ENCODE measurements at places on chromosomes 1 and 21.

DNA sequence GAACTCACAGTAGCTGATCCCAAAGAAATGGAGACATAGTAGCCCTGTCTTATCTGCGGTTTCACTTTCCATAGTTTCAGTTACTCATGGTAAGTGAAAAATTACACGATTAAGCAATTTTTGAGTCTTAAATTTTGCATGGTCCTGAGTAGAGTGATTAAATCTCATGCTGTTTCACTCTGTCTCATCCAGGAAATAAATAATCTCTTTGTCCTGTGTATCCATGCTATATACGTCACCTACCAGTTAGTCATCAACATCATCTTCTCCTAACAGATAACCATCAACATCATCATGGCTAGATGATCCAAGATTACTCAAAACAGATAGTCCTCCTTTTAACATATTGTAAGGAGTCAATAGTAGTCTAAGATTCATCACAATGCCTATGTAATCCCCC is 1589.3 kb downstream of the BRINP3 start:
- no peak for DNase-seq

- no peak for DNase-seq
Measured at GRCh38 chr1:63023637-63024036, 239.7 kb downstream of the ATG4C start.

GRCh38 chr1:207311888-207312603 is 9.4 kb upstream of the CD55 start:
- DNase-seq = no peak

DNA sequence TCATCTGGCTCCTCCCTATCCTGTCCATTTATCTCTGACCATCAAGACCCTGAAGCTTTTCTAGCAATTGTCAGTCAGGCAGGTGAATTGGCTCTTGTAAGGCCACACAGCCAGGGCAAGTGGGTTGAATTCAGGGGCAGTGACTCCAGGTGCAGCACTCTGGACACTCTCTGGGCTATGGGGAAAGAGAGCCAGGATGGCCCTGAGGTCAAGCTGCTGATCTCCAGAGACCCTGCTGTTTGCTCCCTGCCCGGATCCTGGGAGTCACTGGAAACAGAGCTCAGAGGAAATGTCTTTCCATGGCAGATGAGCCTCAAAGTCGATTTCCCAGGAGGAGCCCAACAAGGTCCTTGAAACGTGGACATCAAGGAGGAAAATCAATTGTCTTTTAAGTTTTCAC is 184.4 kb downstream of the C1orf94 start:
- no peak for DNase-seq

- DNase-seq = no peak
Measured at GRCh38 chr1:56831871-56832693, 12.9 kb upstream of the FYB2 start.

DNA sequence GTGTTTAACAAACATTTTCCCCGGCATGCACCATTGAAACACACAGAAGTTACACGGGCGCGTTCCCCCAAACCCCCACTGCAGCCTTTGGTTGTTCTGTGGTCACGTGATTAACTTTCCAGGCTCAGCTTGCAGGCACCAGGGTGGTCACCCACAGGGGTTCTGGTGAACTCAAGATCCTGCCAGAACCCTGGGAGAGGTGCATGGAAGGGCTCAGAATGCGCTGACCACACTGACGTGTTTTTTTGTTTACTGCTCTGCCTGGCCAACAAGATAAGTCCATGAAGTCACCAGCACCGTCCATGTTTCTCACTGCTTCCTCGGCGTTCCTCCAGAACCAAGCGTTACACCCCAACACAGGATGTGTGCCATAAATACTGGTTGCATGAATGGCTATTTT is 229.5 kb upstream of the VAMP3 start:
- no peak for DNase-seq

- no peak for DNase-seq
Measured at GRCh38 chr1:29062157-29062942, 61.4 kb downstream of the TMEM200B start.

DNA sequence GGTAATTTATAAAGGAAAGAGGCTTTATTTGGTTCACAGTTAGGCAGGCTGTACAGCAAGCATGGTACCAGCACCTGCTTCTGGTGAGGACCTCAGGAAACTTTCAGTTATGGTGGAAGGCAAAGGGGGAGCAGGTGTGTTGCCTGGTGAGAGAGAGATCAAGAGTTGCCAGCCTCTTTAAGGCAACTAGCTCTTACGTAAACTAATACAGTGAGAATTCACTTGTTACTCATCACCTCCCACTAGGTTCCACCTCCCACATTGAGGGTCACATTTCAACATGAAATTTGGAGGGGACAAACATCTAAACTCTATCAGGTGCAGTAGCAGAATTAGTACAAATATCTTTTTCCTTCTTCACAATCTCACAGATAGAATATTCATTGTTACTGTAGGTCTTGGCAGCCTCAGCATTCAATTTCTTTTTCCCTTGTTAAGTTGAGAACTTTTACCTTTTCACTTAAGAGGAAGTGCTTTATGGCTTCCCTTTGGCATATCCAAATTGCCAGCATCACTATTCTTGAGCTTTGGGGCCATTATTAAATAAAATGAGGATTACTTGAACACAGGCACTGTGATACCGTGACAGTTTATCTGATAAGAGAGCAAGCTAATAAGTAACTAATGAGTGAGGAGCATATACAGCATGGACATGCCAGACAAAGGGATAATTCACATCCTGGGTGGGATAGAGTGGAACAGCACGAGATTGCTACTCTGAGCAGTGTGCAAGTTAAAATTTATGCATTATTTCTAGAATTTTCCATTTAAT is 48.4 kb downstream of the MAGI3 start:
- no peak for DNase-seq

DNA sequence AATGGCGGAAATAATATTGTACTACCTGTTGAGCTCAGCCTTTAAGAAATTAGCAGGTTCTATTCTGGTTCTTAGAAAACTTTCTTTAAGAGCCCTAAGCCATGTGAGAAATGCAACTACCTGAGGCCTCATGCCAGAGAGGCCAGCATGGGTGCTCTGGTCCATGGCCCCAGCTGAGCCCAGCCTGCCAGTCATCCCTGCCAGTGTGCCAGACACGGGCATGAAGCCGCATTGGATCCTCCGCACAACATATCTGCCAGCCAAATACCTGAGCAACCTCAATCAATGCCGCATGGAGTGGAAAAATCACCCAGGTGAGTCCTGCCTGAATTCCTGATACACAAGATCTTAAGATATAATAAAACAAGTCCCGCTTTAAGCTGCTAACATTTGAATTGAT is 91.8 kb downstream of the C21orf91 start:
- DNase-seq = no peak

DNA sequence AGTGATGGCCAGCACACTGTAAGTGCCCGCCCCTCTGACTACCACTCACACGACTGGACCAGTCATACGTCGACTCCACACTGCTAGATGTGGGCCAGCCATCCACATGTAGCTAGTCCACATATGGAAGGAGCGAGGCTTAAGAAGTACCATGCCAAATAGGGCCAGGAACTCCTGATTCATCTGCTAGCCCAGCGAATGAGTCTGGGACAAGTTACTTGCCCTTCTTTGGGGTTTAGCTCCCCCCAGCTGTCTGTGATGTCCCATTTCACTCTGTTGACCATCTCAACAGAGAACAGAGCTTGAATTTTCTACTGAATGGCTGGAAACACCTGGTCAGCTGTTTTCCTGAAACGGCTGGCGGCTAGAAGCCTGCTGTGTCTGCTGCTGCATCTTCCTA is 5.8 kb downstream of the CSRP1 start:
- DNase-seq = no peak

GRCh38 chr1:13793088-13793730 is 93.2 kb downstream of the PRDM2 start:
- no peak for DNase-seq

DNA sequence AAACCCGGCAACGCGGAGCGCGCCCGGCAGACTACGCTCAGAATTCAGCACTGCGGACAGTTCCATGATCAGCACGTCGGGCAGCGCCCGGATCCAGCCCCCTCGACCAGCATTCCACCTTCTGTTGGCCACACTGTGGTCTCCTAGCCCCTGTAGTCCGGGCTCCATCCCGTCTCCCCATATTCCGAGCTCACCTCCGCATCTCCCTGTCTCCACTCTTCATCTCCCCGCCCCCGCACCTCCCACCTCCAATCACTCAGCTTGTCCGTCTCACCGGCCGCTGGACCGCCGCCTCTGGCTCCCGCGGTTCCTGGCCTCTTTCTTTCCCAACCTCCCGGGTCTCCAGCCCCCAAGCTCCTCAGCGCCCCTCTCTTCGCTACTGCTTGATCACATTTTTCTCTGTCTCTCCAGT is 500 bp downstream of the EPHA10 start:
- no peak for DNase-seq

DNA sequence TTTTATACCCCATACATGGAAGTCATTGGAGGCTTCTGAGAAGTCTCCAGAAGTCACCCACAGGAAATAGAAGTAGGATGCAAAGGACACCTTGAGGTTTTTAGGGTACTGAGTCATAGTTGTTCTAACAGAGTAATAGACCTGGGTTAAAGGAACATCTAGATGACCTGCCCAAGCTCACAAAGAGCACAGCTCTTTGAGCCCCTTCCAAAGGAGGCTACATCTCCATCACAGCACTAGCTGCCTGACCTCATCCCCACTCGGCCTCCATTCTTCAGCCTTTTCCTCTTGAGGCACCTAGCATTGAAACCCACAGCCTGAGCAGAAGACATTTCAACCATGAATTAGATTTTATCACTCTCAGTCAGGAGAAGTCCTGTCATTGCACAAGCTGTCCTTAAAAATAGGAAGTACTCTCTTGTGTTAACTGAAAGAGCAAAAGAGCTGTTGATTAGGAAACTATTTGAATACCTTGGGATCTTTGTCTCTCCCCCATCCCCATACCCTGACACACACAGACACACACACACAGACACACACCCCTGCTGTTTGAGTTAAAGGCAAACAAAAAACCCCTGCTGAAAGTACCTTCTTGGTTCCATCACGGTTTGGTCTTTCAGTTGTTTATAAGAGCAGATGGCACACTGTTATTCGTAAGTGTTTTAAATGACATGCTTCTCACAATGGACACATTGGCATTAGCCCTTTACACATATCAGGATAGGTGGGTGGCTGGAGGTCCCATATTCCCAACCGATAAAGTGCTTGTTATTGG is 22.2 kb downstream of the MKNK1 start:
- no peak for DNase-seq

DNA sequence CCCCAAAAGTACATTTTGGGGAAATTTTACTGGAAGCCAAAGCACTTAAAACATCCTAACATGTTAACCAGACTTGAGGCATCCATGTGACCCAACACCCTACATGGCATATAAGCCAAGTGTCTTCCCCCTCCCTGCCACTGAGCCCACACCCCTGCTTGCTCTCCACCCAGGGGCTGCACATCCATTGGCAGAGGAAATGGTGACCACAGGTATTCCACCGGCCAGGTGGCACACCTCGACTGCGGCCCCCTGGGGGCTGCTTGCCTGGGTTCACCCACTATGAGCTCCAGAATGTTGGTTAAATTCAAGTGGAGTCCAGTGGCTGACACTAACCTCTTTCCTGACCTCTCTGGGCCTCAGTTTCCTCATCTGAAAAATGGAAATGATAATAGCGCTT is 64.4 kb upstream of the FAM20B start:
- no peak for DNase-seq

DNA sequence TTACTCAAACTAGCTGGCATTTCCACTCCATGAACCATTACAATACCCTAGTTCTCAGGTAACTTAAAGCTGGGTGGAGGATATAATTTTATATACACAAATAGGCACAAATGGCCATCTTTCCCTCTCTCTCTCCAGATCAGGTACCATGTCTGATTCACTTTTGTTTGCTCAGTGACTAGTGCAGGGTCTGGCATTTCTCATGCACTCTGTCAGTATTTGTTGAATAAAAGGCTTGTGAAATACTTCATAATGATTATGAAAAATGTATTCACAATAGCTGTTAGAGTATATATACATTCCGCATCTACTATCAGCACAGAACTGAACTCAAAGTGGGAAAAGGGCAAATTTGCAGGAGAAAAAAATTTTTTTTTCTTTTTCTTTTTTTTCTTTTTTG is 510.2 kb upstream of the USP24 start:
- DNase-seq = no peak

GRCh38 chr1:51044834-51045233 is 57.2 kb upstream of the C1orf185 start:
- no peak for DNase-seq

GRCh38 chr1:54069791-54070170 is 16.4 kb downstream of the TCEANC2 start:
- DNase-seq = no peak

DNA sequence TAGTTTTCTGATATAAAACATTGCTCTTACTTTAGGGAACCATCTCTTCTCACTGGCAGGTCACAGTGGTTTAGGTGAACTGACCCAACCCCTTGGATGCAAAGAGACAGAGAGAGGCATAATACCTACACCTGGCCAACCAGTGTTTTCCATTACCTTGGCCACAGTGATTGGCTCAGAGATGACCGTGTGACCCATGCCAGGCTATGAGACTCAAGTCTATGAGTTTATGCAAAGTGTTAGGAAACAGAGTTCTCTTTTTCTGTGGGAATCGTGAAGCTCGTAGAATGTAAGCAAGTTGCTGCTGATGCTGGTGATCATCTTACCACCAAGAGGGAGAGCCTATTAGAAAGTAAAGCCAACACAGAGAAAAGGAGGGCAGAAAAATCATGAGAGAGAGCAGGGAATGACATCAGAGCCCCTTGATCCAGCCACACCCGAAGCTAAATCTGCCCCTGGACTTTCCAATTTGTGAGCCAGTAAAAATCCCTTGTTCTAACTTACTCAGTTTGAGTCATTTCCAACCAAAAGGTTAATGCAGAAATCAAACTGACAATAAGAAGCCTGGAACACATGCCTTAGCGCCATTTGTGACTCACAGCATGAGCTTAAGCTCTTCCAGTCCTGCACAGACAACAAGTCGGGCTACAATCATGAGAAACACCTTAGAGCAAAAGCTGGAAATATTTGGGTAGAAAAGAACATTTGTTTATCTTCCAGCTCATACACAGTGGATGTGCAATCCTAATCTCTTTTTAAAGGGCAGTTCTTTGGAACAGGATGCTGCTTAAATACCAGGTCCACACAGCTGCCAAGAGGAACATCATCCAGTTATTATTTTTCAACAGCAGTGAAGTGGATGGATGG is 81.3 kb upstream of the KAZN start:
- DNase-seq = no peak

DNA sequence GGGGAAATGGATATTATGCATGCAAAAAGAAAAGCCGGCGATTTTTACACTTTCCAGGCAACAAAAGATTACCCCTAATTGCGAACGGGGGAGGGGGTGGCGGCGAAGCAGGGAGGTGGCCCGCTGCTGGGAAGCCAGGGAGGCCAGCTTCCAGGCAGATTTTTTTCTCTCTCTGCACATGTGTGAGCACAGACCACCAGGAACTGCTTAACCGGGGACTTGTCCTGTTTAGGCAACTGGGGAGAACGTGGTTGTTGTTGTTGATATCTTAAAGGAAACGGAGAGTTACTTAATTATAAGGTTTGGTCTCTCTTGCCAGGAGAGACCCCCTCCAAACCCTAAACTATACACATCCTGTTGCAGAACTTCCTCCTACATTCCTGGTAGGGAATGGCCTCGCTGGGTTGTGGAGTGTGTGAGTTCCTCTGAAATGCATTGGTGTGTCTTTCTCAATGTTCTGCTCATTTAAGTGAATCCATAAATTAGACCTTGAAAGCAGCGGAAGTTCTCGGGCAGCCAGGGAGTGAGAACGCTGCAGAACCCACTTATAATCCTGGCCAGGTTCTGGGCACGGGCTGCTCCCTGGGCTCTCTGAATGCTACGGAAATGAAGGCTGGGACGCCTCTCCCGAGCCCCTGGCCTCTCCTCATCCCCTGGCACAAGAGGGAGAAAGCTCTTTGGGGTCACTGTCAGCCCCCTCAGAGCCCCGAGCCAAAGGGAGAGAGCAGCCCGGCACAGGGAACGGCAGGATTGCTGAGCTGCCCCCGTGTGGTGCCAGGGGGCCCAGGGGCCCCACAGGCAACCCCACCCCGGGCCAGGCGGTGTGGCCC is 250.0 kb downstream of the FOXD2 start:
- DNase-seq = no peak
